ENCODE measurements at places on chromosomes 3 and 15.

GRCh38 chr15:83947156-83947555 is 288.4 kb upstream of the GOLGA6L4 start:
- H3K36me3 ChIP-seq = no peaks in the 10 kb centered on the region
- no peaks in the 10 kb centered on the region for H3K4me1 ChIP-seq
- H3K27me3 ChIP-seq = no peaks in the 10 kb centered on the region
- H3K27ac ChIP-seq = no peak overlapping the region

DNA sequence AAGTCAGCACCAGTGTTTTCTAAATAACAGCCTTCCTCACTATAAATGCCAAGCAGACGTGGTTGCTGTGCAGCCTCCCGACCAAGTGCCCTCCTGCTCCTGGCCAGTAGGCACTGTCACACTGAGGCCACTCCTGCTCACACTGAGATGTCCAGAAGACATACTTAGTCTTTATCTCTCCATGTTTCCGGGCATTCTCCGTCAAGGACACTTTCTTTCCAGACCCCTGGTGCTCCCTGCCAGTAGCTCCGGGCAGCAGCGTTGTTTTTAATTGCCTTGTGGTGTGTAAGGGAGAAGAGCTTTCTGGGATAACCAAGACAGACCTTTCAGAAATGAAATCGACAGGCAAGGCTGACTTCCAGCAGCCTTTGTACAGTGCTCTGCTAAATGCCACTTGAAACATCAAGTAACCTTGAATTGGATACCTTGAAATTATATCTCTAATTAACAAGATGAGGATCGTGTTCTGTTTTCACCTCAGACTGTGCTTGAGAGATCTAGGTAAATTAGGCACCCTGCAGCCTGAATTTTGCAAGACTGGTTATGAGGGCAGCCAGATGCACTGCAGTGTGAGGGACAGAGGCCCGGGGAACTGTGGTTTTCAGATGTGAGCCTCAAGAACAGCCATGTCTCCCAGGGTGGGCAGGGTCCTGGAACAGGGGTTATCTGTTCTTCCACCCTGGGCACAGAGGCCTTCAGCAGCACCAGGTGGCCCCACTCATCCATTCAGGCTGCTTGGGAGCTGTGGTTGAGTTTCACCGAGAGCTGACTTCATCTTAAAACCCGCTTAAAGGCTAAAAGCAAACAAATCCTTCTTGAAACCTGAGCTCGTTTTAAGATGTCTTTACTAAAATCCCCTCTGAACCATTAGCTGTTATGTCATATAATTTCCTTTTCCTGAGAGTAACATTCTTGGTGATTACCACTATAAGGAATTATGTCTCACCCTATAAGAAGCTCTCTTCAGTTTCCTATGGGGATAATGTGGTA is 105.5 kb upstream of the IL12A start:
- H3K4me1 ChIP-seq = peaks cover 16% of the 10 kb centered on the region
- peak overlapping the region; percentile 69 for H3K27ac ChIP-seq
- H3K36me3 ChIP-seq = no peaks in the 10 kb centered on the region

GRCh38 chr3:114329823-114330222 is 36.0 kb downstream of the TIGIT start:
- no peaks in the 10 kb centered on the region for H3K36me3 ChIP-seq
- no peak for DNase-seq
- H3K27me3 ChIP-seq = no peaks in the 10 kb centered on the region
- no peak overlapping the region for H3K4me3 ChIP-seq
- no peak overlapping the region for H3K27ac ChIP-seq

DNA sequence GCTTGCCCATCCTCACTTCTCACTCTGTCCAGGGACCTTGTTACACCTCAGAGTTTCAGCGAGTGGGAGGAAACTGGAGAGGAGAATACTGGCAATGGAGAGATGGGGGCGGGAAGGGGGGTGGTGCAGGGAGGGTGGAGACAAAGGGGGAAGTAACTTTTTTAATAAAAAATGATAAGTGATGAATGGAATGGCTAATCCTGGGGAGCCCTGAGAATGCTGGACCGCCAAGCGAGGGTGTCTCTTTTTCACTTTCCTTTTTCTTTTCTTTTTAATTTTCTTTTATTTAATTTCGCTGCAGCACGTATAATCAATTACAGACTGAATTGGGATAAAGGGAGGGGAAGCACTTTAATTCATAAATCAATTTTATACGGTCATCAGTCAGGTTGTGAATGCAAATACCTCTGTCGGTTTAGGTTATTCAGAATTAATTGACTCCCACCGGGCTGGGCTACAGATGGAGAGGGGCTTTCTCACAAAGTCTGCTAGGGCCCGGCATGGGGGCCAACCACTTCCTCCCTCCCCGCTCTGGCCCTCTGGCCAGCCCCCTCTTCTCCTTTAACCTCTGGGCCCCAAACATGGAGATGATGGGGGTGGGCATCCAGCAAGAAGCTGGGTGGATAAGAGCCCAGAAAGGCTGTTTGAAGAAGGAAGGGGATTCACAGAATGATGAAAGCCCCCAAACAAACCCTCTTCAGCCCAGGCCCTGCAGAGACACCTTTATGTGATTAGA is 106.8 kb upstream of the BOC start:
- H3K36me3 ChIP-seq = no peaks in the 10 kb centered on the region
- no peaks in the 10 kb centered on the region for H3K27me3 ChIP-seq
- no peaks in the 10 kb centered on the region for H3K4me1 ChIP-seq
- H3K27ac ChIP-seq = no peak overlapping the region
- H3K4me3 ChIP-seq = no peak overlapping the region

DNA sequence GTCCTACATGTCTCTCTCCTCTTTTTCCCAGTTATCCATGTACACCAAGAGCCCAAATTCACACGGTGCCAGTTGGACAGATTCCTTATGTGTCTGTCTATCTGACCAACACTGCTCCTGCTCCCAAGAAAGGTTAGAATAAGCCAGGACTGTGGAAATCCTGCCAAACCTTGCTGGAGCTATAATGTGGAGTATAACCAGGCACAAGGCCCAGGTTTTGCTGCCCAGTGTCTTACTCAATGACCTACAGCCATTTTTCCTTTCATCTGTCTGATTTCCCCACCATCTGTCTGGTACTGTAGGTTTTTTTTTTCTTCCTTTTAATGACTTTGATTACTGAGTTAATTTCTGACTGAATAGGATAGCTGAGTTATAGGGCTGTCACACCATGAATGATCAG is 26.5 kb upstream of the MINDY4B start:
- H3K4me1 ChIP-seq = no peaks in the 10 kb centered on the region
- H3K27ac ChIP-seq = no peak overlapping the region
- no peaks in the 10 kb centered on the region for H3K27me3 ChIP-seq
- no peak overlapping the region for H3K4me3 ChIP-seq
- no peaks in the 10 kb centered on the region for H3K36me3 ChIP-seq
